Mucosa of gallbladder (tissue), 1 donor: ENCODE measurements at places on chromosomes 11 and 22.

DNA sequence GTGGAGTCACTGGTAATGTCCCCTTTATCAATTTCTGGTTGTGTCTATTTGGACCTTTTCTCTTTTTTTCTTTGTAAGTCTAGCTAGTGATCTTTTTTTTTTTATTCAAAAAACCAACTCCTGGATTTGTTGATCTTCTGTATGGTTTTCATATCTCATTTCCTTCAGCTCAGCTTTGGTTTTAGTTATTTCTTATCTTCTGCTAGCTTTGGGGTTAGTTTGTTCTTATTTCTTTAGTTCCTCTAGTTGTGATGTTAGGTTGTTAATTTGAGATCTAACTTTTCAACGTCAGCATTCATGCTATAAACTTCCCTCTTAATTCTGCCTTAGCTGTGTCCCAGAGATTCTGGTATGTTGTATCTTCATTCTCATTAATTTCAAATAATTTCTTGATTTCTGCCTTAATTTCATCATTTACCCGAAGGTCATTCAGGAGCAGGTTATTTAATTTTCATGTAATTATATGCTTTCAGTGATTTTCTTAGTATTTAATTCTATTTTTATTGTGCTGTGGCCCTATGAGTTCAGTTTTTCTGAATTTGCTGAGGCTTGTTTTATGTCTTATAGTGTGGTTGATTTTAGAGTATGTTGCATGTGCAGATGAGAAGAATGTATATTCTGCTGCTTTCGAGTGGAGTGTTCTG lies 29.0 kb downstream of the PI4KA start:
- DNase-seq: no peak

GRCh38 chr11:120343429-120343828 lies 7.2 kb downstream of the ARHGEF12 start:
- no peak for DNase-seq

DNA sequence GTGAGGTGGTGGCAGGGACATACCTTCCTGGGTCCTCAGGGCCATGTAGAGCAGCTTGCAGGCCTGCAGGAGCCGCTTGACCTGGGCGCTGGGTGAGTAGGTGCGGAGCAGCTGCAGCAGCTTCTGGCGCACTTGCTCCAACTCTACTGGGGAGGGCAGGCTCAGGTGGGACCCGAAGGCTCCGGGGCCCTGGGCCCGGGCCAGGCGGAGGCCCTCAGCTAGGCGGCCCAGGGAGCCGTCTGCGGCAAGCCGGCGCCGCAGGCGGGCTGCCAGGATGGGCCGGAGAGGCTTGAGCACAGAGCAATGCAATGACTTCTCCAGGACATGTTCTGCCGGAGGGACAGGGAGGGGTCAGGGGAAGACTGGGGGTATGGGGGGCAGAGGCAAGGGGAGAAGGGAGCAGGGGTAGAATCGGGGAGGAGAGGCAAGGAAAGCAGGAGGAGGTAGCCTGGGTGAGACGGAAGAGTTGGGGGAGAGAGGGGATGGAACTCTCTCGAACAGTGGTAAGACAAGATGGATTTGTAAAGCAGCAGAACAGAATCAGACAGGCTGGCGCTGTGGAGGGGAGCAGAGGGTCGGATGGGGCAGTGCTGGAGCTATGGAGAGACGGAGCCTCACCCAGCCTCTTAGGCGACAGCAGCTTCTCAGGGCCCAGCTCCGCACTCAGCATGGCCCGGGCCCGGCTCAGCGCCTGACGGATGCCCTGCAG lies 2.2 kb downstream of the RIN1 start:
- no peak for DNase-seq

- peak; percentile 66 for DNase-seq
These were observed 35.3 kb upstream of the NECTIN1 start for GRCh38 chr11:119764108-119764868.

- DNase-seq: no peak
These were observed 137.3 kb upstream of the SORL1-AS1 start for GRCh38 chr11:121589946-121590537.

DNA sequence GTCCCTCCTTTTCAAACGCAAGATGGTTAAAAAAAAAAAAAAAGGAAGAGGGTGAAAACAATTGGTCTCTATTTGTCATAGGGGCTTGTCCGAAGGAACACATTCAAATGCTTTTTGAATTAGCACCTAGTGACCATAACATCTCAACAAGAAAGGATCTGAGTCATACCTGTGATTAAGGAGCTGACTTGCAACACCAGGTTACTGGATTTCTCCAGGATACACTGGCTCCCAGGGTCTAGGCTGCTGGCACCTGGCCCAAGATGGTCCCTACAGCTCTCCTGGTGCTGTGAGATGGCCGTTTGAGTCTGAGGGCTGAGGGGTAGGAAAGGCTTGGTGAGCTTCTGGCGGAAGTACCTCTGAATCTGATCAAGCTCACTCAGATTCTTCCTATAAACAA lies 28.4 kb upstream of the UCP3 start:
- no peak for DNase-seq

DNA sequence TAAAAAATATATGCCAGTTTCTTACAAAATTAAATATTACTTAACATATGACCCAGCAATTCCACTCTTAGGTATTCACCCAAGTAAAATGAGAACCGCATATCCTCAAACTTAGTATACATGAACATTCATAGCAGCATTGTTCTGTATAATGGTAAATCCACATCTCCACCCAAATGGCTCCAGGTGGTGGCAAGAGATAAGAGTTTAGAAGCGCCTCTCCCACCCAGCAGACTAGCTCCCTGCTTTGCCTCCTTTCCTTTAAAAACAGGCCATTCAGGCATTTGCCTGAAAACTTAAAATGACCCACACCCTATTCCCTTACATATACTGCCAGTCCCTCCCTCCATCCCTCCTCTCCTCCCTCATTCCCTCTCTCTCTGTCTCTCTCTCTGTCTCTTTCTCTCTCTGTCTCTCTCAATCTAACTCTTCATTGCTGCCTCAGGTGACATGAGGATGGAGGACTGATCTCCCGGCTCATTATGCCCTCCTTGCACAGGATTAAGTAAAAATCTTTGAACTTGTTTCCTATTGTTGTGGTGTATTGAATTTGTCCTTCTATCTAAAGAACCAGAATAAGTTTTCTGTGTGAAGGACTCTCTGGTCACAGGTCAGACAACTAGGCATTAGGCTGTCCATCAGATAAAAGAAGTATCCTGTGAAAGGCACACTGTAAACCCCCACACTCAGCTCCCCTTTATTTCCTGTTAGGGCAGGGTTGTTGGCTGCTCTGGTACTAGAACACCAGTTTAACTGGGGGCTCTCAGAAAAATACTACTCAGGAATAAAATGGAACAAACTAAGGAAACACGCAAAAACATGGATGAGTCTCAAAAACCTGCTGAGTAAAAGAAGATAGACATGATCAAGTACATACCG lies 48.3 kb downstream of the RRP8 start:
- DNase-seq: no peak

DNA sequence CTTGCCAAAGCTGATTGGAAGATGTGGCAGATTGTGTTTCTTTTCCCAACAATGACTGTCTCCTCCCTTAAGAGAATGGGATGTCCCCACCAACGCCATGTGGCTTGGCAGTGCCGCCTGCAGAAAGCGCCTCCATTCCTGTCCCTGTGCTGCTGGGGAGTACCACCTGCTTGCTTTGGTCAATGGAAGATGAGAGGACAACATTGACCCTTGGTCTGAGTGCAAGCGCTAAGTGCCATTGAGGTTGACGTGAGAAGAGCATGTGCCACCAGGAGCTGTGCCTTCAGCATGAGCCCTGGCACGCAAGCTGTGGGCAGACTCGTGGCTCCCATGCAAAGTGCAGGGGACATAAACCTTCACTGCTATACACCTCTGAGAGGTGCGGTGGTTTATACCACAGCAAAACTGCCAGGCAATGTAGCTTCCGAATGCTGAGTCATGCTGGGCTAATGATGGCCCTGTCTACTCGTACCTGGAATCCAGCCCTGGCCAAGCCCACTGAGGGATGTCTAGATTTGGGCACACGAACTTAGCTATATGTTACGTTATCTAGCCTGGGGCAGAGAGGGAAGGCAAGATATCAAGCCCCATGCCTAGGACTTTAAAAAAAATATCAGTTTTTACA lies 41.9 kb downstream of the MYEOV start:
- no peak for DNase-seq

DNA sequence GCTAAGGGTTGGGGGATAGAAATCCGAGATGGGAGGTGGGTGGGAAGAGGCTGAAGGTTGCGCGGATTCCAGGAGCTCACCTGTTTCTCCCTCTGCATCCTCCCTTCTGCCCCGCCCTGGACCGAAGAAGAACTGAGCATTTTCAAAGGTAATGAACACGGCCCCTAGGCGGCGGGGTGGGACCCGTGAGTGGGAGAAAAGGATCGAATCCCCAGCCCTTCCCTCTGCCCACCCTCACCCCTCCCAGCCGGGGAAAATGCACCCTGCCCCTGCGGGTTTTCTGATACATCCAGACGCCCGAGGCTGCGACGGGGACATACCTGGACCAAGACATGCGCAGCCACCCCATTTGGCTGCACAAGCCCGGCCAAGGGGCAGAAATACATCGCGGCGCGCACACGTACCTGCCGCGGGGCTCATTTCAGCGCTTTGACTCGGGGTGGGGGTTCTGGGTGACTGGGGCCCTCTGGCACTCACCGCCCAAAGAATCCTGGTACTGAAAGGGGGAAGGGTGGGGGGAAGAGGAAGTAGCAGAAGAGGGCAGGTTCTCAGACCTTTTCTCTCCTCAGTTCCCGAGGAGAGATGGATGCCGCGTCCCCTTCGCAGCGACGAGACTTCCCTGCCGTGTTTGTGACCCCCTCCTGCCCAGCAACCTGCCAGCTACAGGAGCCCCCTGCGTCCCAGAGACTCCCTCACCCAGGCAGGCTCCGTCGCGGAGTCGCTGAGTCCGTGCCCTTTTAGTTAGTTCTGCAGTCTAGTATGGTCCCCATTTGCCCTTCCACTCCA lies 6.0 kb downstream of the VSIG2 start:
- no peak for DNase-seq

GRCh38 chr11:133600786-133601185 lies 68.5 kb upstream of the OPCML start:
- no peak for DNase-seq

DNA sequence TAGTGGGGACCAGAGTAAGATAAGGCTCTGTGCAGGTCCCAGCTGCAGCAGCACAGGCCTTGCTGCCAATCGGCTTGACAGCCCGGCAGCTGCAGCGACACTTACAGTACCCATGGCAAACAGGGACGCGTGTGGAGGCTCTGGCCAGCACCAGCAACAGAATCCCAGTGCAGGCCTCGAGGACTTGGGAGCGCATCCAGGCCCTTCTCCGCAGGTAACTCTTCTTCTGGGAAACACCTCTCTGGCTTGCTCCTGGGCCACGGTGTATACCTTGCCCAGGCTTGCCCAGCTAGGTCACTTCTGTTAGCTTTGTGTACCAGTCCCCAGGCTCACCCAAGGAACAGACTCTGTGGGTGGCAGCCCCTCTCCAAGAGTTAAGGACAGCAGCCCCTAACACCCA lies 126.7 kb downstream of the CTTN start:
- DNase-seq: no peak

- DNase-seq: no peak
These were observed 645.8 kb downstream of the DLG2 start for GRCh38 chr11:84981301-84981700.

DNA sequence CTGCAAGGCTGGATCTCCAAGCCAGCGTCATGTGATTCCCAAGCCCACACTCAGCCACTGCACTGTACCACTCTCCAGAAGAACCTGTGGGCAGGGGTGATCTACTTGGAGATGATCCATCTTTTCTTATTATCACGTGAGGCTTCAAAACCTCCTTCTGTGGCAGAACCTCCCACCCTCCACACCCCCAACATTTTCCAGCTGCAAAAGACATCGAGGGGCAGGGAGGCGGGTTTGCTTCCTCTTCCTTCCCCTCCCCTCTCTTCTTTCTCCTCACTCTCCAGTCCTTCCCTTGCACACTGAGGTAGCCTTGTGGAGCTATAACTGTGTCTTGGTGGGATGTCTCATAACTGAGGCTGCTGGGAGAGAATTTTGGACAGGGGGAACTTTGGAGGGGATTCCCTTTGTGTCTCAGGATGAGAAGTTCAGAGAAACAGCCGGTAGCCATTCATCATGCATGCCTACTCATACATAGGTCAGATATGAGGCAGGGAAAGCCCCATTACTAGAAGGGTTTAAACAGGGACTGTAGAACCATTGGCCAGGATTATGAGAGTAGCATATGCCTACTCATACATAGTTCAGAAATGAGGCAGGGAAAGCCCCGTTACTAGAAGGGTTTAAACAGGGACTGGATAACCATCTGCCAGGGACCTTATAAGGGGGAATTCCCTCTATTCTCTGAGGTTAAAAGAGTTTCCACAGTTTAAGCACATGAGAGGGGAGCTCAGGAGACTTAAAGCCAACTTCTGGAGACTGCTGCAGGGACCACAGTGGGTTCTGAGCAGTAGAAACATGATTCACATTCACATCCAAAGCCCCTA lies 420.7 kb upstream of the CADM1 start:
- DNase-seq: no peak

DNA sequence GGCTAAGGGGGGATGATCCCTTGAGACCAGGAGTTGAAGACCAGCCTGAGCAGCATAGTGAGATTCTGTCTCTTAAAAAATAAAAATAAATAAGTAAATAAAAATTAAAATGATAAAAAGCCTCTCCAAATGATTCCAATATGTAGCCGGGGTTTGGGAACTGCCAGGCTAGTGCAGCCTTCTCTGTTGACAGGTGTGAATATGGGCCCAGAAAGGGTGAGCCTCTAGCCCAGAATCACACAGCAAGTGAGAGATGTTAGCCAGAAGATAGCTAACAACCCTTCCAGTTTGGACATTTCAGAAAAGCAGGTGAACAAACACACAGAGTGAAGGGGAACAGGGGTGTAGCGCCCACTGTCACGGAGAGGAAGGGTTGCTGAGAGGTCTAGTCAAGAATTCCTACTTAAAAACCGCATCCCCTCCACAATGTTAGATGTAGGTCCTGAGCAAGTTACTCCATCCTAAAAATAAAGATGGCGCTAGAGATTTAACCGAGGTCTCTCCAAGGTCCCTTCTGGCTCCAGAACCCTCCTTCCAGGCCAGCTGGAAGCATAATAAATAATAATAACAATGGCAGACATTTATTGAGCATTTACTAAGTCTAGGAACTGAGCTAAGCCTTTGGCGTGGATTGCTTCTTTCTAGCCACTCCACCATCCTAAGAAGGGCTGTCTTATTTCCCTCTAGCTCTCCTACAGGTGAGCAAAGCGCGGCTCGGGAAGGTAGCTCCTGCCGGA lies 51.6 kb downstream of the CYTH4 start:
- no peak for DNase-seq

GRCh38 chr11:66745356-66746235 lies 16.6 kb upstream of the SPTBN2 start:
- DNase-seq: no peak

DNA sequence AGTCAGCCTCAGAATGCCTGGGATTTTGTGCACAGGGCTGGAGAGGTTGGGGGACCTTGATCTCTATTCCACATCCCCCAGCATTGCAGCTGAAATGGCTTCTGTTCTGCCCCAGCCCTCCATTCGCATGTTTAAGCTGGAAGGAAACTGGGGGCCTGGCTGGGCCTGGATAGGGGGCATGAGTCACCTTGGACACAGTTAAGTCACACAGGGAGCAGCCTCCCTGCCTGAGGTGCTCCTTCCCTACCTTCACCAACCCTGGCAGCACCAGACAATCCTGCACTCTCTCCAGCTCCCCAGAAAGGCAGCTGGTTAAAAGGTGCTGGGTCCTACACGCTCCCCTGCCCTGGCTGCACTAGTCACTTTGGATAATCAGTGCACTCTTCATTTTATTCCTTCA lies 763 bp downstream of the SMIM45 start:
- no peak for DNase-seq
